ENCODE measurements at places on chromosomes 2 and 18.

DNA sequence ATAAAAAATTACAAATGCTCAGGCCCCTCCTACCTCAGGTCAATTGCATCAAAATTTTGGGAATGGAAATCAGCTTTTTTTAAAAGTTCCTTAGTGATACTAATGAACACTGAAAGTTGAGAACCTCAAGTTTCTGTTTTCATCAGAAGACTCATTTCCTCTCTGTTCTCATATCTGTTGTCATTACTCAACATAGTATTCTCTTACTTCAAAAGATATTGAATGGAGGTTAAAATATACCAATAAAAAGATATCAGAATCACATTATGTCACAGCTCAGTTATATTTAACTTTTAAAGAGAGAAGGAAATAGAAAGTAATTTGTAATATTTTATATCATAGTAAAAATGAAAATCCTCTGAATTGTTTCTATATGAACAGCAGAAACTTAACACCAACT lies 959.4 kb upstream of the LRRTM1 start:
- DNase-seq = no peak

- DNase-seq = no peak
Measured at GRCh38 chr2:37782721-37783371, 111.4 kb upstream of the CDC42EP3 start.

- peak; percentile 53 for DNase-seq
Measured at GRCh38 chr2:231397011-231397927, 1.8 kb downstream of the B3GNT7 start.

GRCh38 chr2:50647381-50647780 lies 384.6 kb downstream of the NRXN1 start:
- DNase-seq = no peak

DNA sequence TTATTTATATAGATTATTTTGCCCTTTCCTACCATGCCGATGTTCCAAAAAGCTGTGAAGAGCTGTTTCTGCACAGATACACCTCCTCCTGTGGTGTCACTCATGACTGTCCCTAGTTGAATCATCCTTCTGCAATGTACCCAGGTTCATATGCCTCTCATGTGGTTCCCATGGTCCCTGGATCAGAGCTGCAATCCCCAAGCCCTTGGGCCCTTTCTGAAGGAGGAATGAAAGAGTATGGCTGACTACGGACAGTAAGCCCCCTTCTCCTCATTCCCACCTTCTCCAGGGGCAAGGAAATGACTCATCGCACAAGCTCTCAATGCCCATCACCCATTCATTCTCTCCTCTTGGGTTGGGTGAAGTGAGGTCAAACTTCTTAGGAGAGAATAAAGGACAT lies 63.9 kb upstream of the ACVR1 start:
- no peak for DNase-seq

GRCh38 chr2:118835746-118836410 lies 11.6 kb downstream of the EN1 start:
- no peak for DNase-seq

- no peak for DNase-seq
Measured at GRCh38 chr2:218435003-218435982, 16.4 kb downstream of the VIL1 start.

DNA sequence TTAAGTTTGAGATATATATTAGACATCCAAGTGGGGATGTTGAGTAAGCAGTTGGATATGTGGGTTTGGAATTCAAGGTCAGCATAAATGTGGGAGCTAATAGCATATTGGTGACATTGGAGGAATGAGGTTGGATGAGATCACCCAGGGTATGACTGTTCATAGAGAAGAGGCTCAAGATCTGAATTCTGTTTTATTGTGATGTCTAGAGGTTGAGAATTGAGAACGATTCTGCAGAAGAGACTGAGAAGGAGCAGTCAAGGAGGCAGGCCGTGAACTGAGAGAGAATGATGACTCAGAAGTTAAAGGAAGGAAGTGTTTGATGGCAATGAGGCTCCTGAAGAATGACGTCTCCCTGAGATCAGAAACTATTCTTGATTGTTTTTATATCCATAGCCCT lies 5.9 kb downstream of the SERPINB11 start:
- DNase-seq = no peak

GRCh38 chr18:59264651-59265245 lies 8.5 kb downstream of the RAX start:
- no peak for DNase-seq

GRCh38 chr2:55609193-55609794 lies 8.1 kb downstream of the PPP4R3B start:
- no peak for DNase-seq

DNA sequence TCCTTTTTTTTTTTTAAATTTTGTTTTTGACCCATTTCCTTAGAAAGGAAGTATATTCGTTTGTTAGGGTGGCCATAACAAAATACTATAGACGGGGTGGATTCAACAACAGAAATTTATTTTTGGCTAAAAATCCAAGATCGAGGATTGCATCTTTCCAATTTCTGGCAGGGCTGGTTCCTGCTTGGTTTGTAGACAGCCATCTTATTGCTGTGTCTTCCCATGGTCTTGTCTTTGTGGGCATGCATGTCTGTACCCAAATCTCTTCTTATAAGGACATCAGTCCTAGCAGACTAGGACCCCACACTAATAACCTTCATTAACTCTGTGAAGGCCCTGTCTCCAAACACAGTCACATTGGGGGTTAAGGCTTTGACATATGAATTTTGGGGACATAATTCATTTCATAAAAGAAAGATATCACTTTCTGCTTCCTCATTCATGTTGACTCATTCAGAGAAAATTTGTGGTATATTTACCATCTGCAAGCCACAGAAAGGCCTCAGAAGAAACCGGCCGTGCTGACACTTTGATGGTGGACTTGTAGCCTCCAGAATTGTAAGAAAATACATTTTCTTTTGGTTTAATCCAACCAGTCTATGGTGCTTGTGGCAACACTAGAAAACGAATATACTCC lies 262.1 kb downstream of the LPIN1 start:
- DNase-seq = no peak

- no peak for DNase-seq
Measured at GRCh38 chr2:120773186-120773800, 37.6 kb downstream of the GLI2 start.

DNA sequence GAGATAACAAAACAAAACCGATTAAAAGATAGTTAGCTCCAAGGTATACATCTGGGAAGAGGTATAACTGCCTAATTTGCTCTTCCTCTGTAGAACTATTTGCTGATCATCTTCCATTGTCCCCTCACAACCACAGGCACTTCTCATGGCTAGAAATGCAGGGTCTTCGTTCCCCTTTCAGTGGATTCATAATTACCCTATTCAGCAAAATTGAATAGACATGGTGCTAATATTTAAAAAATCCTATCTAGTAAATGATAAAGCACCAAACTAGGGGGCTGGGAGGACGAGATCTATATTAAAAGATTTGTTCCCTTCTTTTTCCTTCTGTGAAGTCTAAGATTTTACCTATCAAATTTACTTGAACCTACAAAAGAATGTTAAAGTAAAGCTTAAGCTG lies 30.8 kb upstream of the ADAM17 start:
- DNase-seq = no peak

DNA sequence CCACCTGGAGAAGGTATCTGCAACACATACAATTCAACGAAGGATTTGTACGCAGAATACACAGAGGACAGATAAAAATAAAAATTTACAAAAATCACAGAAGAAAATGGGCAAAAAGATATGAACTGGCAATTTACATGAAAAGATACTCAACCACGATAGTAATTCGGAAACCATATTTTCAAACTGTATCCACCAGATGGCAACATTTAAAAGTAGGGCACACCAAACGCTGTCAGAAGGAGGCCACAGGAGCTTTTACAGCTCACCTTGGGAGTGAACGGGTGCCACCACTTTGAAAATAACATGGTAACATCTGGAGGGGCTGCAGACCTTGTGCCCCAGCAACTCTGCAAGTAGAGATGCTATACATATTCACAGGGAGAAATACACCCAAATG lies 9.8 kb downstream of the KIF1A start:
- DNase-seq = peak; percentile 41

GRCh38 chr18:21277578-21277977 lies 35.5 kb downstream of the GREB1L start:
- DNase-seq = no peak

- no peak for DNase-seq
Measured at GRCh38 chr2:62305421-62306176, 109.7 kb downstream of the B3GNT2 start.

DNA sequence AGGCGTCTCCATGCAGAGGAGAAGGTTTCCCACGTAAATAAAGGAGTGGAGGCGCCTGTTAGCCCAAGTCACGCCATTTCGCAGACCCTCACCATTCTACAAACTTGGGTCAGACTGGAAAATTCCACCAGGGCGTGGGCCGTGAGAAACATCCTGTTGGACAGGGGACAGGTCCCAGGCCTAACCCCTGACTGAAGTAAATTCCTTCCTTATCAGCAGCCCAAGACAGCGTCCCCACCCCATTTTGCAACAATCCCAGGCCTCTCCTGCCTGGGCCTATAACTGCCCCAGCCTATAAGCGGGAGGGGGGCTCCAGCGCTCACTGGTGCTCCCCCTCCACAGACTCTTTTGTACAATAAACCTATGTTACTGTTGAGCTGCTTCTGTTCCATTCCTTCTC lies 57.3 kb upstream of the CBLN2 start:
- DNase-seq = no peak

- DNase-seq = no peak
Measured at GRCh38 chr2:232009639-232010274, 48.2 kb downstream of the DIS3L2 start.

DNA sequence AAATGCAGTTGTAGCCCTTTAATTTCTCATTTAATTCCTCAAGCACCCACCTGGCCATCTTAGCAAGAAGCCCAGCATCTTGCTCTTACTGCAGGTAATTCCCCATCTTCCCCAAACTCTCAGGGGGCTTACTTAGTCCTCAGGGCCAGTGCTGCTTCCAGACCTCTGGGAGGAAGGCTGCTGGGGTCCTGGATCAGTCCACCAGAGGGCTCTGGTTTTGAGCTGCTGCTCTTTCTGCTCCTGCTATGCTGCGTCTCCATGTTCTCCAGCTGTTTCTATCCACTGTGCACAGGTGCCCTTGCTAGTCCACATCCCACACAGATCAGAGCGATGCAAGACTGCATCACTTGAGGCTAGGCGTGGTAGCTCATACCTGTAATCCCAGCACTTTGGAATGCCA lies 34.5 kb upstream of the TMEM87B start:
- no peak for DNase-seq

- DNase-seq = no peak
Measured at GRCh38 chr2:188475945-188476344, 184.3 kb downstream of the GULP1 start.

DNA sequence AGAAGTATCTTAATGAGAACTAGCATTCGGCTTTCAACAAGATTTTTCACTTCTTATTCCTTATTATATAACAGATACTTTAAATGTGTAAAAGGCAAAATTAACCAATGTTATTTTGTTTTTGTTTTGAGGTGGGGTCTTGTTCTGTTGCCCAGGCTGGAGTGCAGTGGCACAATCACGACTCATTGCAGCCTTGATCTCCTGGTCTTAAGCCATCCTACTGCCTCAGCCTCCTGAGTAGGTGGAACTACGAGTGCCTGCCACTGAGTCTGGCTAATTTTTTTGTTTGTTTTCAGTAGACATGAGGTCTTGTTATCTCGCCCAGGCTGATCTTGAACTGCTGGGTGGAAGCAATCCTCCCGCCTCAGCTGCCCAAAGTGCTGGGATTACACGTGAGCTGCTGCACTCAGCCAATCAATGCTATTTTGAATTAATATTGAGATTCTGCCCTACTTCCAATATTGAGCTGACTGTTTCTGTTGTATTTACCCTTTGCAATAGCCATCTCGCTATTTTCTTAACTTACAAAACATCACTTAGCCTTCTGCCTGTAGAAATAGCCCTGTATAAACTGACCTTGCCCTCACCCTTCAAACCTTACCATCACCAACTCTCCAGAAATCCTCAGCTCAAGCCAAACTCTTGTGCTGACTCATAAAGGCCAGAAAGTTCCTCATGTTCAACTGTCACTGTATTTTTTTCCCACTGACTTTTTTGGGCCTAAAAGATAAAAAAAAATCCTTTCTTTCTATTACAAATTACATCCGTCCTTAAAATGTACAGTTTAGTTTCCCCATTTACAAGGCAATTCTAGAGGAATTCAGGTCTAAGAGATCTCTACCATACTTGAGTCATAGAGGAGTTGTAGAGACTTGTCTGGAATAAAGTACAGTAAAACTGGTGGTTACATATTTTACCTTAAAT lies 94.3 kb downstream of the OLA1 start:
- DNase-seq = no peak

DNA sequence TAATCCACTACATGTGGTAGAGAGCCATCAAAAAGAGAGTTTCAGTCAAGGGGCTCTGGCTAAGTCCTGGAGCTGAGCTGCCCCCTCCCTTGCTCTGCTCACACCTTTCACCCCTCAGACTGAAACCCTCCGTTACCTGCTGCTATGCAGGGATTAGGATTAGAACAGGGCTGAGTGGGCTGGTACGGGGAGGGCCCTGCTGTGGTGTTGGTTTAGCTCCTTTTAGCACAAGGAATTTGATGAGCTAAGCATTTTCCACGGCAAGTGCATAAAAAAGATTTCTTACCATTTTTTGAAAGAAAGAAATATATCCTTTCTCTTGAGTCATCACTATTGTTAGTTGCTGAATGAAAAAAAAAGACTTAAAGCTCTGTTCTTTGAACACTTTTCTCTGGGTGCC lies 46.3 kb downstream of the TCF7L1 start:
- DNase-seq = no peak

DNA sequence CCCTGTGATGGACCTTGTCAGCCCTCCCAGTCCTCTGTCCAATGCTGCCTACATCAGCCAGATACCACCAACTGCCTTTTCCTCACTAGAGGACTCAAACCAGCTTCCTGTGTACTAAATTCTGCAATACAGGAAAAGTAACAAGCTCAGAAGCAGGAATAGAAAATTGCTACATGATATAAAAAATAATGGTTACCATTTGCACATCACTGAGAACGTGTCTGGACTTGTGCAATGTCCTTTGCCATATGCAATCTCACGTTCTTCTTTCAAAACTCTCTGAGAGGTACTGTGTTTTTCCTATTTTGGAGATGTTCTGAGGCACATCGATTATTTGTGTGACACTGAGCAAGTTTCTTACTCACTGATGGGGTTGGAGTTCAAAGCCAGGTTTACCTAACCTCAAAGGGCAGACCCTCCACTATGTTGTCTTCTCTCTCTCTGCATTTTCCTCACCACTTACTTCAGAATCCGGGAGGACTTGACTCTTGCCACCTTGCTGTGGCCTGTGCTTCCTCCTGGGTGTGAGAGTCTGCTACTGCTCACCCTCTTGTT lies 12.1 kb downstream of the UPP2 start:
- no peak for DNase-seq

DNA sequence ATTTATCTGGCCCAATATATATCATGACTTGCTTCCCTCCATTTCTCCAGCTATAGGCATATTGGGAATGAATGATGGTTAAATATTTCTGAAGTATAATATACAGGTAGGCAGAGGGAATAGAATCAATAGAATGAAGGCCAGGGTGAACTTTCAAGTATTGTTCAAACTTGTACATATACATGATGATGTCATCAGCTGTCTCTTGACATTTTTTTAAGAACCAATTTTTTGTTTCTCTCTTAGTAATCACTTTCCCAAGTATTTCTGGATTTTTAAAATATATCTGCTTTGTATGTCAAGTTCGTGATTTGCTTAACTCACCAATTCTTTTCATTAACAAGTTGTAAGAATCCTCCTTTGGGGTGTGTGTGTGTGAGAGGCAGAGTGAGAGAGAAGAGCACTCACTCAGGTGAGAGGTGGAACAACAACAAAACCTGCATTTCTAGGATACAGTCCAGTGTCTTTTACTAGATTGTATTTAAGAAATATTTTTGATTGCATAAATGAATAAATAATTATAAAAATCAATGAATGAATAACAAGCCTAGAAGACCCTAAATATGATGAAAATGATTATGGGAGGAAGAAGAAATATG lies 1239.1 kb downstream of the LRP1B start:
- DNase-seq = no peak

GRCh38 chr2:230174466-230174865 lies 45.3 kb downstream of the SP110 start:
- no peak for DNase-seq
